ENCODE measurements at places on chromosomes 5 and 9.

- DNase-seq = no peak
These were observed 125.5 kb downstream of the OSTF1 start for GRCh38 chr9:75213765-75214164.

DNA sequence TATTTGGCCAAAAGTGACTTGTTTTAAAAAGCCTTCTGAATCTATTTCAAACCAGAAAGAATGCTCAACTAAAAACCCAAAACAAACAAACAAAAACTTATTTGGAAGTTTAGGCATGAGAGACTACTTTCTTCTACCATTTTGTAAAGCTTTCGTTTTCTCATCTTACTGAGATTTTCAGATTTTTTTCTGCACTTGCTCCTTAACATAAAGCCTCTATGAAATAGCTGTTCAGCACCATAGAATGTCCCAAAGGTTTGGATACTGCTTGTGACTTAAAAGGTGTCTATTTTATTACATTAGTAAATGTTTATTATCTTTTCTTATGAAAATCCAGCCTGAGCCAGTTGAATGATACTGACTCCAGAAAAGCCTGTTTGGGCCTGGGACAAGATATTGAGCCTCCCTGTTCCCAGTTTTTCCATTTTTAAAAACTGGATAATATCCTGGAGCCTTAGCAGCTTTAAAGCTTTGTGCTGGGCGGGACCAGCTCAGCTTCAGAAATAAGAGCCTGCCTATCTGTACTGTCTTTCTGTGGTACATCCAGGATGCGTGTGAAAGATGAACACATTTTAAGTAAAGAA is 292.6 kb downstream of the ZSWIM6 start:
- no peak for DNase-seq

- no peak for DNase-seq
These were observed 159.7 kb downstream of the PBX3 start for GRCh38 chr9:125906893-125907292.

DNA sequence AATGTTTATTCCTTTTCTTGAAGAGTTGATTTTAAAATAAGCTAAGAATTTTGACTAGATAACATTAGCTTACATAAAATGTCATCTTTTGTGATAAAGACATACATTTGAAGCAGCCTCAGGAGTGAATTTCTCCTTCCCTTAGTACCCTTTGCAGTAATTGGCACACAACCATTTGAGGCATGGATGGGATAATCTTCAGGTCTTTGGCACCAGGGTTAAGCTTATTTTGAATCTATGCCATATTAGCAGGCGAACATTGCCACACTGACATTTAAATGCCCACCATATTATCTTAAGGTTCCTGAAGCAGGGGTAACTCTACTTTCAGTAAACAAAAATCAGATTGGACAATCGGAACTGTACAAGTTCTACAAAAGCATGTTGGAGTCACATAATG is 126.0 kb downstream of the NR3C1 start:
- no peak for DNase-seq

DNA sequence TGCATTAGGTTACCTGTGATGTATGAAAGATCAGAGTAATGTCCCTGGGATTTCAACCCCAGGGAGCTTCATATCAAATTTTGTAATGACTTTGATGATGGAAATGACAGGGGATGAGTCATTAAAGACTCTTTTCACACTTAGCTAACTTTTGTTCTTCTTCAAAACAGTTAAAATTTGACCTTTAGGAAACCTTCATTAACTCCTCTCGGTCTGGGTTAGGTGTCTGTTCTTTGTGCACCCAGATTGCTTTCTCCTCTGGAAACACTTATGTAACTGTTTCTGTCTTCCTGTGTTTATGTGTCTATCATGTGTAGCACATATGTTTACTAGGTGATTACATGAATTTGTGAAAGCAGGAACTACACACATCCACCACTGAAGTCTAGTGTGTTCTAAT is 1.6 kb downstream of the SRFBP1 start:
- DNase-seq = no peak

GRCh38 chr5:67133217-67133616 is 63.4 kb downstream of the CD180 start:
- DNase-seq = no peak

- DNase-seq = no peak
These were observed 2.6 kb downstream of the ABL1 start for GRCh38 chr9:130837643-130838042.

DNA sequence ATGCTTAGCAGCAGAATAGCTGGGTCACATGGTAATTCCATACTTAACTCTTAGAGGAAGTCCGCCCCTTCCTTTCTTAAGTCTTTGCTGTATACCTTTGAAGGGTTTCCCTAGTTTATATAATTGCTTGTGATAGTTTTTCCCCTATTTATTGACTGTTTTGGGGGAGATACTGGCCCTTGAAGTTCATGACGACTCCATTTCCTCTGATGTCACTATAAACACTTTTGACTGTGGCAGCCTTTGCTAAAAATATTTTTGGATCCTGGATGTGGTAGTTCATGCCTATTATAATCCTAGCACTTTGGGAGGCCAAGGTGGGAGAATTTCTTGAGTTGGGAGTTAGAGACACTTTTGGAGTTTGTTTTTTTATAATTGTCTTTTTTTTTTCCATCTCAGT is 38.4 kb downstream of the NSD1 start:
- DNase-seq = no peak

GRCh38 chr5:160287378-160288051 is 24.8 kb downstream of the CCNJL start:
- no peak for DNase-seq

DNA sequence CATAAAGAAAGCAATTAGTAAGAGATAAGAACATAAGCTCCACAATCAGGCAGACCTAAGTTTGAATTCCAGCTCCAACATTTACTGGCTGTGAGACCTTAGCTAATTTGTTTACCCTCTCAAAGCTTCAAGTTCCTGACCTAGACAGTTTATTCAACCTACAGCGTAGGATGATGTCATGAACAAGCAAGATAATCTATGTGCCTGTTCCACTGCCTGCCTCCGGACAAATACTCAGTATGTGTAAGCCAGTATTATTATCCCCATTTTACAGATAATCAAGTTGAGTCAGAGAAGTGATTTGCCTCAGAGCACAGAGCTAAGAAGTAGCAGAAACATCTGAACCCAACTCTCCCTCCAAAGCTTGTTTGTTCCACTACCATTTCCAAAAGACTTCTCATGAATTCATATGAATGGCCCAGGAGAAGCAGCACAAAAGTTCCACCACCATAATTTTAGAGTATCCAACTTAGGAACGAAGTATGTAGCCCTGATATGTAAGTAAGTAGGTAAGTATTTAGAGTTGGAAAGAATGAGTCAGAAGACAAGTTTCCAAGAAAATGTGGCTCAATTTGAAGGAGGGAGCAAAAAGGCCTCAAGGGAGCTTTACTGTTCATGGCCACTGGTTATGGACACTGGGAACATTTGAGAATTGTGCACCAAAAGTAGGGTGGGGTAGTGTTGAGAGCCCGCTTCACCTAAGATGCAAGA is 398.2 kb downstream of the NFIB start:
- DNase-seq = no peak

DNA sequence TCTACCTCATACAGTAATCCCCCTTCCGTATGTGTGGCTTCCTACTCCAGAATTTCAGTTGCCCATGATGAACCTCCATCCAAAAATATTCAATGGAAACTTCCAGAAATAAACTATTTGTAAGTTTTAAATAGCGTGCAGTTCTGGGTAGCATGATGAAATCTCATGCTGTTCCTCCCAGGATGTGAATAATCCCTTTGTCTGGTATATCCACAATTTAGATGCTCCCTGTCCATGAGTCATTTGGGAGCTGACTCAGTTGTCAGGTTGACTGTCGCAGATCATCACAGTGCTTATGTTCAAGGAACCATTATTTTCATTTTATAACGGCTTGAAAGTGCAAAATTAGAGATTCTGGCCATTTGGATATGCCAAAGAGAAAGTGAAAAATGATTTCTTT is 290.1 kb upstream of the CDH9 start:
- DNase-seq = no peak

GRCh38 chr5:113197456-113198200 is 221.0 kb downstream of the DCP2 start:
- no peak for DNase-seq

GRCh38 chr5:134103397-134103796 is 11.1 kb upstream of the TCF7 start:
- no peak for DNase-seq

DNA sequence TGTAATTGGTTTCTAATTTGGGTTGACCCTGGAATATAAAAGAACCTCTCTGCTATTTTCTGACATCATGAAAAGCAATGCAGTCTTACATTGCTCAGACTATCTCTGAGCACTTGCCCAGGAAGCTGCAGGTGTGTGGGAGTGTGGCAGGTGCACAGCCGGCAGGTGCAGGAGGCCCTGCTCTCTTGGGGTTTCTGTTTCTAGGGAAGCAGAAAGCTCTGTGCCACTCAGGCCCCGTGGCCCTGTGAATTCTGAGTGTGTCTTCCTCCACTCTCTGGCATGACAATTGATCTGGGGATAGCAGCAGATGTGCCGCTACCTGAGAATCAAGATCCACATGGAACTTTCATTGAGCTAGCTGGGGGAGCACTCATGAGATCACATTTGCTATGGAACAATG is 45.7 kb upstream of the IRX2 start:
- DNase-seq = no peak

DNA sequence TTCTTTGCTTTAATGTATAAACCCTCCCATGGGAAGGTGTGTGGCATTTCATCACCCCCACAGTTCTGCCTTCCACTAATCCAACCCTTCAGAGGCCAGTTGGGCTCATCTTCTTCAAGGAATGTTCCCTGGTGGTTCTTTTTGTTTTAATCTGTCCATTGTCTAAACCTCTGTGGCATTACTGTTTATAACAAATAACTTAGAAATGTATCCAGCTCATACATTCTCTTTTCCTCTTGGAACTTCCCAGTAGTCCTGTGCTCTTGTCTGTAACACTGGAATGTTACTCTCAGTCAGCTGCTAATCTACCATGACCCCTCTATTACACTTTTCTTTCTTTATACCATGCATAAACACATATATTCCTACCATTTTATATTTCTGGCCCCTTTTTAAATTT is 213.5 kb upstream of the TARS1 start:
- no peak for DNase-seq

- no peak for DNase-seq
These were observed 25.9 kb upstream of the PIK3R1 start for GRCh38 chr5:68189613-68190012.

DNA sequence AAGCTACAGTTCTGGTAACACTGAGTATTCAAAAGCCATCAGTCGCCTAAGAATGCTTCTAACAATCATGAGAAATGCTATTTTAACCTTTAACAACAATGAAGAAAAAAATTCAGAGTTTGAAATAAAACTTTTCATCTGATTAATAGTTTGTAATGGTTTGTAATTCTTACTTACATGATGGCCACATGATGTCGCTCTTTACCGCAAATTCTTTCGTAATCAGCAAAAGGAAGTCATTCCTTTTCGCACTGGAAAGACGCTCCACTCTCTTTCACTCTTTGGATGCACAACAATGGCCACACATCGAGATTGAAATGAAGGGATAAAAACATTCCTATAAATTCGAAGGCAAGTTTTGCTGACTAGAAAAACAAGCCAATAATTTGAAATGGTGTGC is at the start of gene PCDHA7:
Gene PCDHA7 (plus strand): TSS at position 277 of the 400 bp plus-strand sequence. CDS start 115 bp downstream, at position 392.
- no peak for DNase-seq

DNA sequence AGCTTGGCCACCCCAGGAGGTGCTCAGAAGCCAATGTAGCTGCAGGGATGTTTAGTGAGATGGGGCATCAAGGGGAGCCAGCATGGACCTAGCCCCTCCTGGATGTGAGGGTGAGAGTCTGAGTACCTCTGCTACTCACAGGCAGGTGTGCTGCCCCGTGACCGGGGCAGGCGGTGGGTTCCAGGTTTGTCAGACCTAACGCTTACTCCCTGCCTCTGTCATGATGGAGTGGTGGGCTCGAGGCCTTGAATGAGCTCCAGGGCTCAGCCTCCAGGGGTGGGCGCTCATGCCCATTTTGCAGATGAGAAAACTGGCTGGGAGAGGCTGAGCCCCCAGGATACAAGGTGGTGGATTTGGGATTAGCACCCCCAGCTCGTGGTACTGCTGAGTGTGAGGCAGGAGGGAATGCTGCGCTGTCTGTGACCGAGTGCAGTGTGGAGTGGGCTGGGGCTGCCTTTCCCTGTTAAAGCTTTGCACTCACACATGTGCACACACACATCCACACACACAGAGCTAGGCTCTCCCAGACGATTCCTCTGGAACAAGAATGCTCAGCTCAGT is 1.5 kb downstream of the RXRA start:
- no peak for DNase-seq

DNA sequence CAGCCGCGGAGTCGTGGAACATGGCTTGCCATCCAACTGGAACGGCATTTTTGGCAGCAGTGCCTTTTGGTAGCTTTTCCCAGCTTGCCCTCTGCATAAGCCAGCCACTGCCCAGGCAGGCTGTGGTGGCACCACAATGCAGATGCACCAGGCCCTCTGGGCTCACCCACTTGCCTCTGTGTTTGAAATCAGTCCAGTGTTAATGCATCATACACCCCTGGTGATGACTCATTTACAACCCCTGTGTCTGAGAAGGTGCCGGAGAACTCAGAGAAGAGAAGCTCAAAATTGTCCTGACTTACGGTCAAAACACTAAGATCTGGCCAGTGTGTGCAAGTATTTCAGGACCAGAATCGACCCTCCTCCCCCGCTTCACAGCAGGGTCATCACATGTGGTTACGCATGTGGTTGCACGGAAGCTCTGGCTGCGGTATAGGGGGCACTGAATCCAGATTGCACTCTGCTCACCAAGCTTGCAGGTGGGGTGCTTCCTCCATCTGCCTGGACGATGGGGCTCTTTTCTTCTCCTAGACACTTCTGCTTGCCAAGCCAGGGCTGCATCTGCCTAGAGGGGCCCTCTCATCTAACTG is 66.5 kb upstream of the SMIM15 start:
- no peak for DNase-seq

- no peak for DNase-seq
These were observed 815.5 kb downstream of the TLE1 start for GRCh38 chr9:80873861-80874260.

DNA sequence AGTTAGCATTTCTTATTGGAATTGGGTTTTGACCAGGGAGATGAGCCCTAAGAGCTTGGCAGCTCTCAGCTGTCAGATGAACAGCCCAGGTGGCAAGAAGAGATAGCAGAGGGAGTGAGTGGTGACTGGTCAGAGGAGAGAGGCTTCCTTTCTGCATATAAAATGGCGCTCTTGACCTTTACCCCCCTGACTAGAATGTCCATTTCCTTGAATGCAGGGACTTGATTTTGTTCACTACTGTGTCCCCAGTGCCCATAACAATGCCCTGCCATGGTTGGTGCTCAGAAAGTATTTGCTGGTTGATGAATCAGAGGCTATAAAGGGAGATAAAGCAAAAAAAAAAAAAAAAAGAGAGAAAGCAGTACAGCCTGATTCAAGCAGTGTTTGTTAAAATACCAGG is 7.2 kb downstream of the CHMP5 start:
- no peak for DNase-seq
